ENCODE measurements at places on chromosomes 16 and 17. TPM values are rescaled to one million over a fixed set of nuclear protein-coding genes. Genes with fewer than 3 reads are reported as not detected.

DNA sequence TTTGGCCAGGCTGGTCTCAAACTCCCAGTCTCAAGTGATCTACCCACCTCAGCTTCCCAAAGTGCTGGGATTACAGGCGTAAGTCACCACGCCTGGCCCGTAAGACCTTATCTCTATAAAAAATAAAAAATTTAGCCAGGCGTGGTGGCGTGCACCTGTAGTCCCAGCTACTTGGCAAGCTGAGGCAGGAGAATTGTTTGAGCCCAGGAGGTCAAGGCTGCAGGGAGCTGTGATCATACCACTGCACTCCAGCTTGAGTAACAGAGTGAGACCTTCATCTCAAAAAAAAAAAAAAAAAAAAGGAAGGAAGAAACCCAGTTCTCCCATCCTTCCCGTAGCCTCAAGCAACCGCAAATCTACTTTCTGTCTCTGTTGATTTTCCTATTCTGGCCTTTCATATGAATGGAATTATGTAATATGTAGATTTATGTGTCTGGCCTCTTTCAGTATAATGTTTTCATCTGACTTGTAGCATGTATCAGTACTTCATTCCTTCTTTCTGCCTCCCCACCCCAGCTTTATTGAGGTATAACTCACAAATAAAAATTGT lies 11.2 kb downstream of the CASC3 start:
- DNase-seq: no peak

DNA sequence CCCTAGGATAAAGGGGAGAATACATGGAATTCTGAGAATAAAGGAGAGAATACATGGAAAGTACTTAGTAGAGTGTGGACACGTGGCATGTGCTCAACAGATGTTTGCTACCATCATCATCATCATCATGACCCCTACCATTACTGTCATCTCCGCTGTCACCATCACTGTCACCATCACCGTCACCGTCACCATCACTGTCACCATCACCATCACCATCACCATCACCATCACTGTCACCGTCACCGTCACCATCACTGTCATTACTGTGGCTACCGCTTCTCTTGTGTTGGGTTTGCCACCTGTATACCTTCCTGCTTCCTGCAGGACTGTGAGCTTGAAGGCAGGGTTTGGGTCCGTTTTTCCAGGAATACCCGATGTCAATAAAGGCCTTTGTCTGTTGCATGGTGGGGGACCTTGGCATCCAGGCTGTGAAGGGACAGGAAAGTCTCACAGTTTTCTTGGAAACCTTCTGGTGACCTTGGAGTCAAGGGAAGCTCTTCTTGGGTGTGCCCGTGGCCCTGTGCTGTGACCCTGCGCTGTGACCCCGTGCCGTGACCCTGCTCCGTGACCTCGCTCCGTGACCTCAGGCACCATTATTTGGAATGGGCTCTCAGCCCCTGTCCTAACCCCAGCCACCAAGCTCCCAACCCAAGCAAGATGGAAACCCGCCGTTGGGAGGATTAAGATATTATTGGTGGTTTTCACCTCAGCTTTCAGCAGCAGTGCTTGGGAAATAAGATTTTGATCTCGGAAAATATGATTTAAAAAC lies 14.4 kb downstream of the CMIP start:
- no peak for DNase-seq

DNA sequence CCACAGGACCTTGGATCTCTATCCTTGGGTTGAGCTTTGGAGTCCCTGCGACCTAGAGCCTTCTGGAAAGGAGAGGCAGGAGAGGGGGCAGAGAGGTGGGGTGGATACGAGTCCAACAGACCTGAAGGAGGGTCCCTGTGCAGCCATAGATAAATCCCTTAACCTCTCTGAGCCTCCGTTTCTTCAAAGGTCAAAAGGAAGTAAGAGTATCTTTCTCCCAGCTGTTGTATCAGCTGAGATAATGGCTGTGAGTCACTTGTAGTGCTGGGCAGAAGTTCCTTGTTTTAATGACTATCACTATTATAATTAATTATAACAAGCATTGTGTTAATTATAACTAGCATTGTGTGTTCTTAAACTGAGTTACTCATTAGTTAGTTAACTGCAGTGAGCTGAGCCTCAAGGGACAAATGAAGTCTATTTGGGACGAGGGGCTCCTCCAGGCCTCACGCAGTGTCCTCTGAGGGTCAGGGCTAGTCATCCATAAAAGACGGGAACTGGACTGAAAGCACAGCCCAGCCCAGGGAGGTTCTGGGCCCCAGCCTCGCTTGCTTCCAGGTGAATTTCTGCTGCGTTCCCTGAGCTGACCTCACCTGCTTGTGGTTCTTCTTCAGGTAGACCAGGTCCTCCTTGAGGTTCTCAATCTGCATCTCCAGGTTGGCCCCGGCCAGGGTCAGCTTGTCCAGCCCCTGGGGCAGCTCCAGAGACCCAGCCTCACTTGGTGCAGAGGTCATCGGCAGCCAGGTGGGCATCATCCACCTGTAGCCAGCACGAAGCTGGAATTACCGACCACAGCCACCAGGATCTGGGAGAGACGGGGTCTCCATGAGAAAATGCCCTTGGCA lies 5.7 kb upstream of the KRT17 start:
- no peak for DNase-seq

- no peak for DNase-seq
Measured at GRCh38 chr16:77304877-77305276, 105.7 kb downstream of the SYCE1L start.

The C16orf46 gene
- 1.7 TPM for total RNA-seq

The RASL10B gene
- total RNA-seq: 2.4 TPM

The CACNG4 gene
- 0.31 TPM for total RNA-seq

The ARHGDIG gene
- total RNA-seq: 0.88 TPM

All from kidney (tissue), 22 donors.